Activated CD4-positive, alpha-beta T cell treated with anti-CD3 and anti-CD28 coated beads, Interleukin-2, amount 50 U/mL, for 24 hours (primary cell): ENCODE measurements at places on chromosomes 12 and 14.

GRCh38 chr12:104752016-104752415, 206.1 kb downstream of the SLC41A2 start:
- no peak for DNase-seq

GRCh38 chr12:61934564-61934963, 325.6 kb upstream of the USP15 start:
- DNase-seq = no peak

- DNase-seq = no peak
These were observed 52.3 kb upstream of the CCND2 start for GRCh38 chr12:4221258-4221620.

GRCh38 chr14:51472881-51473280, 178.8 kb upstream of the FRMD6 start:
- no peak for DNase-seq

DNA sequence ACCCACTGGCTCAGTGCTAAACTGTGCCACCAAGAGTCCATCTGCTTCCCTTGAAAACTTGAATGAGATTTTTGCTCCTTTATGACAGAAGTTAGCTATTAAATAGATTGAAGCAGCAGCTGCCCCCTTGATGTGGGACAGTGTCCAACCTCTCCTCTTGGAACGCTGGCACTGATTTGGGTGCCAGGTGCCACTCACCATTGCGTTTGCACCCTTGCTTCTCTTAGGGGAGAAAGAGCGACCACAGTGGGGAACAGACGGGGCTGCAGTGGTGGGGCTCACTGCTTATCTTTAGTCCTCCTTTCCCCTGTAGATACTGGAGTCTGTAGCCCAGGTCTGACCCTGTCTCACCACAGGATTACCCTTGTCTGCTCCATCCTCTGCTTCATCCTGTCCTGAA, 9.4 kb downstream of the EP400 start:
- no peak for DNase-seq

DNA sequence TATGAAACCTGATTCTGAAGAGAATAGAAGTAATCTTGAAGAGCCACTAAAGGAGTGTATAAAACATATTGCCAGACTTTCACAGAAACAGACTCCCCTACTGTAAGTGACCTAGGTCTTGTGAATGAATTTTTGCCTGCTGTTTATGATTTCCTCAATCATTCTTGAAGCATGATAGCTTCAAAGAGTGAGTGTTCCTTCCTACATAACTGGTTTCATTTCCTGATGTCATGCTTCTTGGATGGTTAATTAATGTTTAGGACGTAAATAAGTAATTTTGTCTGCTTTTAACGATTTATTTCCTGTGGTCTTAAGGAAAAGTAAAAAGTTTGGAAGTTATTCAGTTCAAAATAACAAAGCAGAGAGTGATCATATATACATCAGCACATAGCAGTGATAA, 129.8 kb downstream of the PIK3C2G start:
- no peak for DNase-seq

DNA sequence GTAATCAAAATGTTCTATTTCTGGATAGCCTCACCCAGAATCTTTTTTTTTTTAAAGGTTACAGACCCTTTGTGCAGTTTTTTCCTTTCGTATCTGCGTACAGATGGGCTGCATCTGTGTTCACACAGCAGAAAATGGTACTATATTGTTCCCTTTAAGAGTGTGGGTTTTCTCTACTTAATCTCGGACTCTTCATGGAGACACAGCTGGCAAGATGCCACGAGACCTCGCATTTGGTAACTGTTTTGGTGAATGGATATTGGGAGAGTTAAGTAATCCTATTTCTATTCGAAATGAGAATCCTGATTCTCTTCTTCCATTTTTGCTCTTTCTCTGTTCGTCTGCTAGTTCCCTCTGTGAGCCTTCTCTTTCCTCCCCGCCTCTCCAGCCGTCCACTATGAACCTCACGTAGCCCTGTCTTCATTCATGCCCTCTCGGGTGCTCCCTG, 85.7 kb downstream of the SAMD4A start:
- DNase-seq = no peak

GRCh38 chr12:56158926-56159461, 835 bp downstream of the MYL6 start:
- DNase-seq = no peak

GRCh38 chr12:123748661-123749060, 13.4 kb upstream of the DNAH10 start:
- DNase-seq = no peak

- DNase-seq = no peak
These were observed 55.7 kb downstream of the VRK1 start for GRCh38 chr14:96852823-96853422.

DNA sequence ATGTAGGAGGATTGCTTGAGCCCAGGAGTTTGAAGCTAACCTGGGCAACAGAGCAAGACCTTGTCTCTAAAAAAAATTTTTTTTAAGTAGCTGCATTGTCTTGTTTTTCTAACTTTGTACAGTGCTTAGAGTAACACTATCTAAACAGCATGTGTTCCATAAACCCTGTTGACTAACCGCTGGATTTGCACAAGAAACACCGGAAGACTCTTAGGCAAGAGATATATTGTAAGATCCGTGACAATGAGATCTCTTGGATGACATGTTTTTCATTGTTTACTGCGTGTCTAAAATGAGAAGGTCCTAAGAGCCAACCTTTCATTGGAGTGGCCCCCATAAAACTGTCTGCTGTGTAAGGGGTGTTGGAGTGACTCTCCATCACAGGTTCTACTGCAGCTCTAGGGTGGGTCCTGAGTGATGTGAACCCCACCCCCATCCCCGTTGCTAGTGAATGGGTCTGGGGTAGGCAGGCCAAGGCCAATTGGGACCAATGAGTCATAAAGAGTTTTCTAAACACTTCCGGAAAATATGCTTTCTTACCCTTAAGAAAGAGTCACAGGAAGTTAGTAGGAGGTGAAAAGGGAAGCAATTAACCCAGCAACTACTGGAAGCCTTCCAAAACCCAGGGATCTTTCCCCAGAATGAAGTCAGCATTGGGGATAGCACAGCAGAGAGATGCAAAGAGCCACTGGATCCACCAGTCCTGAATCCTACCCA, 24.3 kb upstream of the PCNX1 start:
- DNase-seq = no peak

DNA sequence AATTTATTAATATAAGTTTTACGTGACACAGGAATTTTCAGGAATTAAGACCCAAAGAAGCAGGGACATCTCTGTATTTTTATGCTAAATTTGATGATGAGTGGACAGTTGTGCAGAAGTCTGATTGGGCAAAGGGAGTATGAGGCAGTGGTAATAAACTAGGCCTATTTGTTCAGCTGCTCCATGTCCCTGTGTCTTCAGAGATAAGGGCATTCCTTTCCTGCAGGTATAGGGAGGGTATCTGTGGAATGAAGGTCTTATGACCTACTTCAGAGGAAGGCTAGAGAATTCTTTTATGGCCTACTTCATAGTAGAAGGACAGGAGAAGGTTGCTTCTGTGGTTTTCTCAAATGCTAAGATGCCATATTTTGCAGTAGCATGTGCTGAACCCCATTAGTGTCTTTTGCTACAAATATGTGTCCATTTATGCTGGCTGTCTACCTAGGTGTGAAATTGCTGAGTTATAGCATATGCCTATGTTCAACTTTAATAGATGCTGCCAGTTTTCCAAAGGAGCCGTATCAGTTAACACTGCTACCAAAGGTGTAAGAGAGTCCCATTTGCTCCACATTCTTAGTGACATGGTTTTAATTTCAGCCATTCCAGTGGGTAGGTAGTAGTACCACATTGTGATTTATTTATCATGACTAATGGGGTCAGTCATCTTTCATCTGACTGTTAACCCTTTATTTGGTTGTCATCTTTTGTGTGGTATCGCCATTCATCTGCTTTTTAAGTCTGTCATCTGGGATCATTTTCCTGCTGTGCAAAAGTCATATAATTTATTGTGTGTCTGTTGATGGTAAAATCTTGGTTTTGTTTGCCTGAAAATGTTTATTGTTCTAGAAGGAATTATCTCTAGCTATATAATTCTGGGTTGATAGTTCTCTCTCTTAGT, 410.7 kb upstream of the RGS6 start:
- DNase-seq = no peak

DNA sequence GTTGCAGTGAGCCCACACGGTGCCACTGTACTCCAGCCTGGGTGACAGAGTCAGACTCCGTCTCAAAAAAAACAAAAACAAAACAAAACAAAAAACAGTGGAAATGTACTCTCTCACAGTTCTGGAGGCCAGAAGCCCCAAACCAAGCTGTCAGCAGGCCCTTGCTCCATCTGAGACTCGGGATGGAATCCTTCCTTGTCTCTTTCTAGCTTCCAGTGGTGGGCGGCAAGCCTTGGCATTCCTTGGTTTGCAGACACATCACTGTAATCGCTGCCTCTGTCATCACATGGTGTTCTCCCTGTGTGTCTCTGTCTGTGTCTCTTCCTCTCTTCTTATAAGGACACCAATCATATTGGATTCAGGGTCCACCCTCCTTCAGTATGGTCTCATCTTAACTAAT, 6.4 kb downstream of the TNS2 start:
- no peak for DNase-seq

DNA sequence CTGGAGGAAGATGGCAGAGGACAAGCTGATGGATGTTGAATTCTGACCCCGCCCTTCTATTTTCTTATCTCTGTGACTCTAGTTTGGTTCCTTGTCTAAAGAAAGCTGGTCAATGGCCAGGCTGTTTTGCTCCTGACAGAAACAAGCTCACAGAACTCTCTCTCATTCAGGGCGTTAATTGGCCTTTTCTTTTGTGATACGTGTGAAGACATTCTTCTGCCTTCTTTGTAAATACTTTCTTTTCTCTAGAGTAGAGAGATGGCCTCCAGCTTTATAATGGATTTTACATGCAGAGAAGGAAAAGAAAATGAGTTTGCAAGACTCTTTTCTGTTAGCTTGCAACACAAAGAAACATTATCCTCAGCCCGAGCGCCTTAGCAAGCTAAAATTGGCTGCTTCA, 492.2 kb upstream of the CCDC196 start:
- DNase-seq = no peak

DNA sequence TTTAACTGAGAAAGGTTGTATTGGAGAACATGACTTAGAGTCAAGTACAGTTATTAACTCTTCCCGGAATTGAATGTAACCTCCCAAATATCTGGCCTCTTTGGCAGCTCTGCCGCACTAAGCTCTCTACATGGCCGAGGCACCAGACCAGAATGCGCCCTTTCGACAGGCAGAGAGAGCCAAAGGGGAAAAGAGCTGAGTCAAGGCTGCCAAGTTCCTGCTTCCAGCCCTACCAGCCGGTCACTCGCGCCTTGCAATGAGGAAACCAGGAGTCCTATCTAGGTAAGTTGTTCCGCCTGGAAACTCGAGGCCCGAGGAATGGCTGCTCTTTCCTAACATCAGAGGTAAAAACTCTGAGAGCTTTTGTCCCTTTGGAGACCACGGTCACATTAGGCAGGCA, 172.2 kb downstream of the BRMS1L start:
- DNase-seq = no peak

GRCh38 chr14:91867316-91867988, at the start of gene TC2N:
TSS of gene TC2N (minus strand) at chr14:91867536. CDS start at chr14:91813769, 53,767 bp downstream.
- DNase-seq = no peak

- DNase-seq = no peak
These were observed 15.5 kb upstream of the PAPOLA start for GRCh38 chr14:96486705-96487104.

GRCh38 chr14:86896701-86897100, 1096.3 kb downstream of the GALC start:
- no peak for DNase-seq

DNA sequence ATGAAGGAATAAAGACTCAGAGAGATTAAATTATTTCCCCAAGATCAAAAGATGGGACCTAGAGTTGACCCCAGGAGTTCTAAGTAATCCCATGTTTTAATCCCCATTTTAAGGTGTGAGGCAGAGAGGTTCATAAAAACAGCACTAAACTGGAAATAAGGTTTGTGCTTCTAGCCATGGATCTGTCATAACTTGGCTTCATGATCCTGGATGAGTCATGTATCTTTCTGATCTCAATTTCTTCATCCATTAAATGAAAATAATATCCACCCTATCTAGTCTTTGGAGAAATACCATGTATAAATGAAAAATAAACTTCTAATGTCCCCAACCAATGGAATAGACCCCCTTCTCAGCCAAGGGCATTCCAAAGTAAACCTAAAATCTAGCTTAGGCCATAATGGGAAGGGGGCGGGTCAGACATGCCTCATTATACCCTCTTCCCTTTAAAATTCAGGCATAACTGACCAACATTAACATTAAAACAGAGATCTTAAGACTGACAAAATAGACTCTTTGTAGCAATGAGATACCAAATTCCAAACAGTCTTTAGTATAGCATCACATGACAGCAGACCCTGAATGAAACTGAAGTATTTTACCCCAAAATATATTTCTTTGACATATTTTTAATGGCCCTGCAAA, 47.8 kb downstream of the SLC41A2 start:
- DNase-seq = no peak

- DNase-seq = no peak
These were observed at the start of gene PRH2 for GRCh38 chr12:10928746-10929286. TSS of gene PRH2 (plus strand) at chr12:10929236. CDS start at chr12:10929274, 38 bp downstream.

DNA sequence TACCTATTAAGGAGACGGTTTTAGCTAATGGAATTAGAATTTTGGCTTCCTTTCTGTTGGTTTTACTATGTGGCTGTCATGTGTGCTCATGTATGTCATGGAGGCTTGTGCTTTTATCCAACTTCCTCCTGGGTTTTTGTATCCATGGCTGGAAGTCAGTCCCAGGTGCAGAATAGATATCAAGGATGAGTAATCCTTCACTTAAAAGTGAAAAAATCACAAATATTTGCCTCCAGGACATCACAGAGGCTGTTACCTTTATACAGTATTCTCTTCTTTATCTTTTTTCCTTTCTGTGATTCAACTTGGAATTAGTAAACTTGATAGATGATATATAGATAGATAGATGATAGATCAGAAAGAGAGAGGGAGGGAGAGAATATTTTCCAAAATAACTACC, 706.8 kb downstream of the GALC start:
- DNase-seq = no peak

GRCh38 chr12:45518291-45519235, 210.9 kb upstream of the ARID2 start:
- DNase-seq = peak; percentile 29

GRCh38 chr12:131758016-131758739, 47.3 kb downstream of the SFSWAP start:
- DNase-seq = no peak

- DNase-seq = no peak
These were observed 481 bp downstream of the REC8 start for GRCh38 chr14:24172261-24172860.

GRCh38 chr12:128077211-128077916, 189.6 kb upstream of the TMEM132C start:
- DNase-seq = no peak

DNA sequence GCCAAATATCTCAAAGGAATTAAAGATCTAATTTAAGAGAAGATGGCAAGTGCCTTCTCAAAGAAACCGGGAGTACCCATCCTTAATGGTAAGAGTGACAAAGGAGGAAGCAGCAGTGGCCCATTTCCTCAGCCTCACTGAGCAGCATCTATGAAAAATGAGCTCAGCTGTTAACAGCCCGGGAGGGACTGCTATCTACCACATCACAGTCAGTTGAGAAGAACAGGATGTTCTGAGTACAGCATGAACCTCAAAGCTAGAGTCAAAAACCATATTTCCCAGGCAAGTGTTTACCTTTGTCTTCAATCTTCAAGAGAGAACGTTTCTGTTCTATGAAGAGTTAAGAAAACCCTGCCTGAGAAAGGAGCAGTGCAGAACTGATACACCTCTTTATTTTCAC, 115.0 kb downstream of the BTG1 start:
- peak; percentile 31 for DNase-seq

GRCh38 chr12:120214626-120215356, 13.9 kb upstream of the RPLP0 start:
- no peak for DNase-seq
